ENCODE measurements at places on chromosomes 7 and 10.

DNA sequence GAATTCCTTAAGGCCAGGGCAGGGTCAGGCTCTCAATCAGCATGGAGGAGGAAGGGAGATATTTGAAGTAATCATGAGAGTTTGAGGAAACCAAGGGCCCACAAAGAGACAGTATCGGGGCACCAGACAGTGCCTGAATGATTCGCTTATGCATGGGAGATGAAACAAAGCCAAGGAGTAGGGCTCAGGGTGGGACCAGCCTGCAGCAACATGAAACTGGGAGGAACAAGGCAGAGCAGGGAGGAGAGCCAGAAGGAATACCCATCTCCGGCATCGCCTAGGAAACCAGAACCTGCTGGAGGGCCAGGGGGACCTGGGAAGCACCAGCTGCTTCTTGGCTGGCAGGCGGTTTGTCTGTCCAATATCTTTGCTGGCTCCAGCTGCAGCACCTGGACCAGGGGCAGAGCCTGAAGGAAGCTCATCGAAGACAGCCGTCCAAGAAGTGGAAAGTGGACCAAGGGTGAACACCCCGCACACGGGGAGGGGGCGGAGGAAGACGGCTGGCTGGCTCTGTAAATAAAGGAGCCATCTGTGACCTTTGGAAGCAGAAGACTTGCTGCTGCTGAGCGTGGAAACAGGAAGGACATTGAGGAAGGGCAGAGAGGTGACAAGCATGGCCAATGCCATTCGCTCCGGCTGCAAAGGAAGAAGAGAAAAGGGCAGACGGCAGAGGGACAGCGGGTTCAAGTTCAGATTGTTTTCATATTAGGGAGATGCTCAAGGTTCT lies 34.4 kb upstream of the ECHDC3 start:
- DNase-seq: no peak

GRCh38 chr10:43685744-43686143 lies 37.1 kb upstream of the ZNF32 start:
- no peak for DNase-seq

- DNase-seq: no peak
Observed at GRCh38 chr10:121405549-121405948, 192.7 kb downstream of the FGFR2 start.

- no peak for DNase-seq
Observed at GRCh38 chr7:155715111-155715805, 70.8 kb downstream of the RBM33 start.

DNA sequence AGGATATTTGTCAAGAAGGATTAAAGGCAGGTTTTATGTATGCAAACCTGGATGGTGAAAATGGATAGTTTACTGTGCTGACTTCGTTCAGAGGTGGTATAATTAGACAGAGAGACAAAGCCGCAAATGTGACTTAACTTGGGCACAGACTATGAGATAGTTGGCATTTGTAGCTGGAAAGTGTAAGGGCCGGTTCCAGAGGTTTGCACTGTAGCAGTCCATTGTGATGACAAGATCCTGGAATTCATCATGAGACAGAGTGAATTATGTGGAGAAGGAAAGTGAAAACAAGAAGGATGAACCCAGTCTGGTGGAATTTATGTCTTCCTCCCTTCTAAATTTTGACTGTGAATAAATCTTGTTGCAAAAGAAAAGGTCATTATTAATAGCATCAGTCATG lies 139.0 kb downstream of the CNTNAP2 start:
- no peak for DNase-seq

GRCh38 chr7:105826143-105826542 lies 50.3 kb downstream of the ATXN7L1 start:
- no peak for DNase-seq

GRCh38 chr10:98323221-98324164 lies 55.5 kb upstream of the LOXL4 start:
- DNase-seq: no peak

Measured in neural crest cell (in vitro differentiated cells).